Dermis blood vessel endothelial cell (primary cell): ENCODE measurements at places on chromosomes 1 and 21.

DNA sequence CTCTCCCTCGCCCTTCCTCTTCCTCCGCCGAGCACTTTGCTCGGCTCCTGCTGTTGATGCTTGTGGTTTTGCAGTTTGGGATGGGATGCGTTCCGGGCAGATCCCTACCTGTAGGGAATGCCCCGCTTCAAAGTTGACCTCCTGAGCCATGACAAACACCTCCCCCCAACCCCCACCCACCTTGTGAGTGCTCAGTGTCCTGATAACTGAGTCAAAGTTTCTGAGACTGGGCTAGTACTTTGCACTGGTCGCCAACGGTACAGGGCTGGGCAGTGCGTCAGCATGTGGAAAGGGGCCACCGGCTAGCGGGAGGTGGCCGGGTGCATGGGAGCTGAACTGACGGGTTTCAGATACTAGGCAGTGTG is 771 bp downstream of the RABGAP1L start:
- peak; percentile 38 for DNase-seq

GRCh38 chr21:42198929-42199867 is 19.7 kb upstream of the ABCG1 start:
- DNase-seq, result peak; percentile 80

- DNase-seq, result no peak
Measured at GRCh38 chr1:22104865-22105437, 37.9 kb downstream of the WNT4 start.

DNA sequence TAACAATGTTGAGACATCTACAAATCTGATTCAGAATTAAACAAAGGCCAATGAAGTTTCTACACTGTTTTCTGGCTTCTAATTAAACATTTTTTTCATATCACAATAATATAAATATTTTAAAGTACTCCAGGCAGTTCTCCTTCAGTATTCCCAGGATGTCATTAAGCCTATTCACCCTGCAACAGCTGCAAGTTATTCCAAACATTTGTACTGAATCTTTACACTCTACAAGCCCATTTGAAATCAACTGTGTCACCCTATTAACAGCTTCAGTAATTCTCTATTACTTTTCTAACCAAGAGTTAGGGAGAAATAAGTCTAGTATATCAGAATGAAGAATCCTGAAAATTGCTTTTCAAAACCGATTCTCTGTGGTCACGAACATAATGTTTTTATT is 124.6 kb downstream of the OLFML2B start:
- no peak for DNase-seq

GRCh38 chr1:24803220-24803619 is 58.0 kb downstream of the CLIC4 start:
- peak; percentile 62 for DNase-seq
